ENCODE measurements at places on chromosomes 11 and 22.

GRCh38 chr11:35250621-35251020 is 111.7 kb downstream of the CD44 start:
- DNase-seq, result peak; percentile 36

GRCh38 chr22:24465566-24465965 is 29.6 kb upstream of the UPB1 start:
- peak; percentile 37 for DNase-seq

- DNase-seq, result peak; percentile 62
These were observed 43.7 kb downstream of the MED15 start for GRCh38 chr22:20550851-20551744.

GRCh38 chr11:99325847-99326246 is 305.1 kb downstream of the CNTN5 start:
- no peak for DNase-seq

DNA sequence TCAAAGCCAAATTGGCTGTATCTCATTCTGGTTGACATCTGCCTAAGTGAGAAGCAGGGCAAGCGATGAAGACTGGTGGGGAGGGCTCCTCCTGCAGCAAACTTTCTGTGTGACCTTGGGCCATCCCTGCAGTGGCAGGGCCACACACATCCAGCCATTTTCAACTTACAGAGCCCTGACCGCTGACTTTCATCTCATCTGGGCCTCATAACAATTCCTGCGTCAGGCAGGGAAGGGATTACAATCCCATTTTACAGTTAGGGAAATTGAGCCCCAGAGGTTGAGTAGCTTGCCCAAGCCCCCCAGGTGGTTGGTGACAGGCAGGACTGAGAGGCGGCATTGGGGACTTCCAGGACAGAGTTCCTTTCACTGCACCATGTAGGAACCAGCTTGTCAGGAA is 21.9 kb downstream of the TPBGL start:
- no peak for DNase-seq

DNA sequence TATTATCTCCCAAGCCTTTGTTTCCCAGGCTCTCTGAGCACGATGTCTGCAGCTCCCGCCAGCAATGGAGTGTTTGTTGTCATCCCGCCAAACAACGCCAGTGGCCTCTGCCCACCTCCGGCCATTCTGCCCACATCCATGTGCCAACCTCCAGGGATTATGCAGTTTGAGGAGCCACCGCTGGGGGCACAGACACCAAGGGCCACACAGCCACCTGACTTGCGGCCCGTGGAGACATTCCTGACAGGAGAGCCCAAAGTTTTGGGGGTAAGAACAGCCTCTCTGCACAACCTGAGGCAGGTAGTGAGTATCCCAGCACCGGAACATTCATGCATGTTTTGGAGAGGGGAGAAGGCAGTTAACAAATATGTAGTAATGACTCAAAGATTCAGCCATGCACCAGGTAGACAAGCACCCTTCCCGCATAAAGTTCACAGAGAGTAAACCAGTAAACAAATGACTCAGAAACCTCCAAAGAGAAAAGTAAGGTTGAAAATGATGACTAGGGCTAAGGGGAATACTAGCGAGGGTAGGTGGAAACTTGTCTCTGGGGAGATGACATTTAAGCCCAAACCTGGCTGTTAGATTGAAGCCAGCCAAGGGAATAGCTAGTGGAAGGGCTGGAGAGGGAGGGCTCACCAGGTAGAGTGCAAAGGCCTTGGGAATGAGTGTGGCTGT is 7.2 kb downstream of the MS4A15 start:
- DNase-seq, result no peak

DNA sequence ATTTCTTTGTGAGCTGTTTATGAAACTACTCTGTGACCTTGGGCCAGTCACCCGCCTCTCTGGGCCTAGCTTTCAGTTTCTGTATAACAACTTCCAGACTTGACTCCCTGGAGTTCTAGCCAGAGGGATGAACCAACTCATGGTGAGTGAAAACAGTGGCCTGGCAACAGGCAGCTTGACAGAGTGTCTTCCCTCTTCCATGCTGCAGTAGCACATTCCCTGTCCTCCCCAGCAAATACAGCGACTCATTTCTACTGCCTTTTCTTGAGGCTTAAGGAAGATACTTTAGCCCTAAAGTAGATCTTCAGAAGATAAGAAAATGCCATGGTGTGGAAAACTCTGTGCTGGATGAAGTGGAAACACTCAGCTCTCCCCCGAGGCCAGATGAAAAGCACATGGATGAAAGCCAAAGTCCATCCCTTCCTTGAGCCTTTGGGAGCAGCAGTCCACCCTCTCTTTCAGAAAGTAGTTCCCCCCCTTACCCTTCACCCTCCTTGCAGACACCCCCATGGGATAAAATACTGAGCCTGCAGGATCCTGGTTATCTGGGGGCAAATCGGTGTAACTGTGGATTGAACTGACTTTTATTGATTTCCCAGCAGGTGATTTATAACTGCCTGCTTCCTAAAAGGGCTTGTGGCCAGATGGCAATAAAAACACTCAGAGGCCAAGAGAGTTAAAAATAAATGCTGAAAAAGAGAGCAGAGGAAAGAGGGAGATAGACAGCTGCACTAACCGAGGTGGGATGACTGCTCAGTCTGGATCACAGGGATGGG is 24.1 kb downstream of the IRAG1 start:
- peak; percentile 68 for DNase-seq

GRCh38 chr11:15897211-15897960 is 459.0 kb downstream of the SOX6 start:
- peak; percentile 3 for DNase-seq

GRCh38 chr11:33642461-33643166 is 58.0 kb downstream of the C11orf91 start:
- no peak for DNase-seq

Data from suppressor macrophage treated with lipopolysaccharide for 4 hours (primary cell).